ENCODE measurements at places on chromosomes 1 and 21. TPM values are rescaled to one million over a fixed set of nuclear protein-coding genes. Genes with fewer than 3 reads are reported as not detected.

GRCh38 chr21:19853709-19854575 lies 1144.3 kb upstream of the NCAM2 start:
- DNase-seq: no peak

KRTAP19-1 gene
- not detected for polyA plus RNA-seq

DNA sequence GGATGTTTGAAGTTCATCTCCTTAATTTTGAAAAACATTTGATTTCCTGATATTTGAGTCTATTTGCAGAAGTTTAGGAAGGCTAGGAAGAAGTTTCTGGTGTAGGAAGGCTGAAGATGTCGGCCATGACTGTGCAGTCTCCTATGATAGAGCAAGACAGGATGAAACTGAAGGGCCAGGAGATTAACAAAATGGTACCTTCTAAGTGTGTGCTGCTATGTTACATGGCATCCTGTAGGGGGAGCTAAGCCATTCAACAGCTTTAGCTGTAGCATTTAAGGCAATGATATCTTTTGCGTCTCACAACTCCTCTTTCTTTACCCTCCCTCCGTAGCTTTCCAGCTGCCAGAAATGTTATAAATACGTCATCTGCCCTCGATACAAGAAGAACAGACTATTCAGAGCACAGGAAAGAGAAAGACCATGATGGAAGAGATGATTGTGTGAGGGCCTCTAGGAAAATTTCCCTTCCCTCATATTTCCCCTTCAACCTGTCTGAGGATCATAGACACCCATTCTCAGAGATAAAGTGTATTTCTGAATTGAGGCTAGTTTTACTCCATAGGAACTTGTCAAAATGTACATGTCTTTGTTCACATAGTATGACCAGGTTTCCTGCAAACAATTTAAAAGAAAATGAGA lies 61.1 kb downstream of the XCL1 start:
- DNase-seq: peak; percentile 28

DNA sequence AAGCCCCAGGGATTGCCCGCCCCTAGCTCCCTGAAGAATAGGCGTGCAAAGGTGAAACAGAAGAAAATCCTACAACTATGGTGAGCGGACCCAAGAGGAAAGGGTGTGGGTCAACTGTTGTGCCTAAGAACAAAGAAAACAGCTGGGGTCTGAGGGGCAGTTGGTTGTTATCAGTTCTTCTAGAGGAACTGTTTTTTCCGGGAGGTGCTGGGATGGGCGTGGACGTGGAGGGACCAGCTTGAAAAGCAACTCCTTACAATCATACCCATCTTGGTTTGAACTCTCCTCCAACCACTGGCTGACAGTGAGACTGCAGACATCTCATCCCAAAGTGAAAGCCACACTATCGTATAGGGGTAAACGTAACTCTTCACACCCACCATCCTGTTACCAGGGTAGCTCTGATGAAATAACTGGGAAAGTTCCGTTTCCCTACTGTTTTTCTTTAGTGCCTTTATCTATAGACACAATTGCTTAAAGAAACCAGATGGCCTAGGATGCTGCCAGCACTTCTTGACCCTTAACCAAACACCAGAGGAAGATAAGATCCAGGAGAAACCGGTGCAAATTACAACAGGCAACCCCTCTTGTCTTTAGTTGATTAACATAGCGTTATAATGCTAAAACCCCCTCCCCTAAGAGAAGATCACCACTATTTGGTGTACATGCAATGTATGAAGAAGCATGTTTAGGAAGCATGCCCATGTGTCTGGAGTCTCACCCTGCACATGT lies 25.6 kb upstream of the FAM89A start:
- DNase-seq: no peak

GRCh38 chr1:110628323-110629105 lies 22.4 kb upstream of the KCNA2 start:
- no peak for DNase-seq

- DNase-seq: no peak
Measured at GRCh38 chr21:26495283-26495849, 77.7 kb downstream of the CYYR1 start.

DCST1 gene
- polyA plus RNA-seq: not detected

DNA sequence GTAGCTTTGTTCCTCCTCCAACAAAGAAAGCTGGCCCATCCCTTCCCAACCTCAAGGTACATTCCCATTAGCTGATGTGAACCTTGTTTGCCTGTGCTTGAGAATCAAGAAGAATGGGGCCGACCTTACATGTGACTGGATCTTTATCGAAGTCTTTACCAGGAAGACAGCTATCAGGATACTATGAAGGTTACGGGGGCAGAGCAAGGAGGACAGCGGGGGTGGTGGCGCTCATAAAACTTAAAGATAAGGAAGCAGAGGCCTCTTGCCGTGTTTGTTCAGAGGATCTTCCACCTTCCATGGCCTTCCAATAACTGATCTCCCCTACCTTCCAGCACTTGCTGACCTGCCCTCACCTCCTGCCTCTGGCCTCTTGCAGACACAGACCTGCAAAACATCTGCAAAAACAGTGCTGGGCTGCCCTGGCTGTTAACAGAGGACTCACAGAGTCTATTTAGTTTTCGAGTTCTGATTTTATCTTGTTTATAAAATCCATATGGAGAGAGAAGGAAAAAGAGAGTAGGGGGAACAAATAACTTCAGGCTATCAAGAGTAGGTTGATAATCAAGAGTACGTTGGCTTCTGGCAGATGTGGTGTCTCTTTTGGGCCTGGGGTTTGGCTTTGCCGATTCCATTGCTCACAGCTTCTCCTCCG lies 198.0 kb downstream of the HUNK start:
- no peak for DNase-seq

DNA sequence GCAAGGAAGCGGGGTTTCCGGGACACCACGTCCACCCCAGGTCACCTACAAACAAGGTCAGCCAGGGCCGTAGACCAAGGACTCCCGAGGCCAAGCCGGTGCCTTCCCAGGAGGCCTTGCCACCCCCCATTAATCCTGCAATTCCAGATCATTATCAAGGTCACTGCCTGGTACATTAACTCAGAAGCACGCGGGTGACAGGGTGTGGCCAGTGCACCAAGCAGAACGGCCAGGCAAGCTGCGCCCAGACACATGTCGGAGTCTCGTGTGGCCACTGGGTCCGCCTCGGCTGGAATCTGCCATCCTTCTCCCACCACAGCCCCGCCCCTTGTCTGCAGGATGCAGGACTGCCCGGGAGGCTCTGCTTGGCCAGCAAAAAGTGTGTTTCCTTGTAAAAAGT lies 144.7 kb downstream of the PRDM16 start:
- DNase-seq: no peak

DNA sequence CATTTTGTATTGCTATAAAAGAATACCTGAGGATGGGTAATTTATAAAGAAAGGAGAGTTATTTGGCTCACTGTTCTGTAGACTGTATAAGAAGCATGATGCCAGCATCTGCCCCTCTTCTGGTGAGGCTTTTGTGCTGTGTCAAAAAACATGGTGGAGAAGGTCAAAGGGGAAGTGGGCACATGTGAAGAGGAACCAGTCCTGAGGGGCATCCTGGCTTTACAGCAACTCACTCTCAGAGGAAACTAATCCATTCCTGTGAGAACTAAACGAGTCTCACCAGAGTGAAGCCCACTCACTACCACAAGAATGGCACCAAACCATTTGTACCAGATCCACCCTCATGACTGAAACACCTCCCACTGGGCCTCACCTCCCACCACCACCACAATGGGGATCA lies 18.8 kb upstream of the SELP start:
- DNase-seq: no peak

EVA1C gene
- polyA plus RNA-seq: 22.8 TPM

DNA sequence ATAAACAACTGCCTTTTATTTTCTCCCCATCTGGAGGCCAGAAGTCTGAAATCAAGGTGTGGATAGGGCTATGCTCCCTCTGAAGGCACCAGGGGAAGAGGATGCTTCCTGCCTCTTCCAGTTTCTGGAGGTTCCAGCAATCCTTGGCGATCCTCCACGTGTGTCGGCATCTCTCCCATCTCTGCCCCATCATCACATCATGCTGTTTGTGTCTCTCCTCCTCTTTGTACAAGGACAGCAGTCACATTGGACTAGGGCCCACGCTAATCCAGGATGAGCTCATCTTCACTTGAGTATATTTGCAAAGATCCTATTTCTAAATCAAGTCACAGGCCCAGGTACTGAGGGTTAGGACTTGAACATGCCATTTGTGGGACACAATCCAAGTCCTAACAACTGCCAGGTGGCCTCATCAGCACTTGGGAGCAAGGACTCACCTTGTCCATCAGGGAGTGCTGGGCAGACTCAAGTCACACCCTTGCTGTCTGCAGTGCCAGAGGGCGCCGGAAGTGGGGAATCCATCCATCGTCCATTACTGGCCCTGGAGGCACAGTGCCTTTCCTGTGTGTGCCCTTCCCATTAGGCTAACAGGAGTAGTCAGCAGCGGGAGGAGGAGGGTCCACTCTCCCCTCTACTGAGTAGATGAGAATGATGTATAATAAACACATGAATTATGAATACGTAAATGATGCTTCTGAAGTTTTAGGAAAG lies 185.4 kb upstream of the AJAP1 start:
- no peak for DNase-seq

DNA sequence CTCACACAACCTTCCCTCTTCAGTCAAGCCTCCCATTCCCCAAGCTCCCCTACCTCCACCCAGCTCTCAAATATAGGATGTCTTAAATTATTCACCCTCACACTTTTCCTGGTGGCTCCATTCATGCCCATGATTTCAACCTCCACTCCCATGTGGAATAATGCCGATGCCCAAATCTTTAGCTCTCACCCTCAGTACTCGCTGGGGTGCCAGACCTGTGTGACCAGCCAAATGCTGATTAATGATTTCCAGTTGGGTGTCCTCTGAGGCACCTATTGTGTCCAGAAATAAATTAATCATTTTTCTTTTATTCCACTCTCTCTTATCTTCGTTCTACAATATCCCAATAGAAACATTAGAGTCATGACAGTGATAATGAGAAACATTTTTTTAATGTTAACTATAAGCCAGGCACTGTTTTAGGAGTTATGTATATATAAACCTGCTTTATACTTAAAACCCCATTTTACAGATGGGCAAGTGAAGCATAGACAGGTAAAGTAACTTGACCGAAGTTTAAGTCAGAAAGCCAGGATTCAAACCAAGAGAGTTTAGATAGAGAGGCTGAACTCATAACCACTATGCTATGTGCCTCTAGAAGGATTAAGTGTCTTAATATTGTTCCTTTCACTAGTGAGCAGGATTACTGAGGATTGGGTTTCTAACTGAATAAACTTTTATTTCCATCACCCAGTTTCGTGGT lies 209.7 kb downstream of the DUSP10 start:
- no peak for DNase-seq

PLPPR4 gene
- not detected for polyA plus RNA-seq

FCGR3B gene
- polyA plus RNA-seq: not detected

TRAF3IP3 gene
- not detected for polyA plus RNA-seq

- DNase-seq: peak; percentile 98
Measured at GRCh38 chr1:2279210-2279639, 51.1 kb downstream of the SKI start.

DNA sequence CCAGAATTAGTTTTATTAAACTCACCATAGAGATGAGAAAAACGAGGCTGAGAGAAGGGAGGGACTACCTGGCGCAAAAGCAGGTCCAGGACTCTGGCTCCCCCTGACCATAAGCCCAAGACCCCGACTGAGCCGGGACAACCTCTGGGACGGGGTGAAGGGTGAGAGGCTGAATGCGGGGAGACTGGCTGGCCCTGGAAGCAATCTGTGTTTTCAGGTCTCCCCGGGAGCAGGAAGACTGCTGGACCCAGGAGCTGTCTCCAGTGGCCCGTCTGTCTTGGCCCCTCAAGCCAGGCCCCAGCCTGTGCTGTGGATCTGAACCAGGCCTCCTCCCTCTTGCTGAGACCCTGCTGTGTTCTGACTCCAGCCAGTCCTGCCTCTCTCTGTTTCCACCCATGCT lies 240.8 kb downstream of the TRABD2B start:
- no peak for DNase-seq

GRCh38 chr21:44962403-44962966 lies 22.7 kb downstream of the SLX9 start:
- peak; percentile 97 for DNase-seq

DNA sequence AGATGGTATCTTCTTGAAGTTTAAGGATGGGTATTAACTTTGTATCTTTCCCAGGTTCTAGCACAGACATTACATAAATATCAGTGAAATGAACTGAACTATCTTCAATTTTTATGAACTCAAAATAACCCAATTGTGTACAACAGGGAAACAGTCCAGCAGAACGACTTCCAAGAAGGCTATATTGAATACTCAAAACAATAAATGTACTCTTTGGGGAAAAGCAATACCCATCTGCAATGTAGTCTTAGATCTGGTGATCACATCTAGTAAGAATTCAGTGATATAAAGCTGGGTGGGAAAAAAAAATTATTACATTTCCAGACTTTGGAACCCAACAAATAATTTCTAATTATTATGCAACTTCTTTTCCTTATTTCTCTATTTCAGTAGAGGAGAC lies 33.1 kb upstream of the GORAB start:
- DNase-seq: no peak

- no peak for DNase-seq
Measured at GRCh38 chr21:22468893-22469292, 1470.7 kb downstream of the NCAM2 start.

CD34 gene
- 136 TPM for polyA plus RNA-seq

DNA sequence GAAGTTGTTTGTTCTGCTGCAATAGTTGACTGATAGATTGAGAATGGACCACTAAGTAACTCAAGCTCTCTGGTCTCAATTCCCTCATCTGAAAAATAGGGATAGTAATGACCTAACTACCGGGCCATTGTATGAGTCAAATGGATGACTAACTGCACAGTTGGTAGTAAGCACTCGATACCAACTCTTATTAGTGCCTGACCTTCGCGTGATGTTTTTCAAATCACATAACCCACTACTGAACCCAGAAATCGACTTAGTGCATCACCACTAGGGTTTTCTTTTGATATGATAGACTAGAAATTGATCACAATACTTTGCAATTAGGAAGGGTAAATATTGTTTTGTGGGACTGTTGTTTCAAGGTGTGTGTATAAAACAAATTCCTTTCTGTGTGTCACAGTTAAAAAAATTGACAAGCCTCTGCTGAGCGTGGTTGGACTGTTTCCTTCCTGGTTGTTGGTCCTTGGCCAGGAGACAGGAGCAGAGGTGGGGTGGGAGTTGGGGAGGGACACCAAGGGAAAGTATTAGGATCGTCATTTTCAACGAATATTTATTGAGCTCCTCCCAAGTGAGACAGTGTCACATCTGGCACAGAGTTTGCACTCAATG lies 54.0 kb upstream of the LRP8 start:
- peak; percentile 7 for DNase-seq

- no peak for DNase-seq
Measured at GRCh38 chr1:3668148-3668547, 15.8 kb downstream of the TP73 start.

DNA sequence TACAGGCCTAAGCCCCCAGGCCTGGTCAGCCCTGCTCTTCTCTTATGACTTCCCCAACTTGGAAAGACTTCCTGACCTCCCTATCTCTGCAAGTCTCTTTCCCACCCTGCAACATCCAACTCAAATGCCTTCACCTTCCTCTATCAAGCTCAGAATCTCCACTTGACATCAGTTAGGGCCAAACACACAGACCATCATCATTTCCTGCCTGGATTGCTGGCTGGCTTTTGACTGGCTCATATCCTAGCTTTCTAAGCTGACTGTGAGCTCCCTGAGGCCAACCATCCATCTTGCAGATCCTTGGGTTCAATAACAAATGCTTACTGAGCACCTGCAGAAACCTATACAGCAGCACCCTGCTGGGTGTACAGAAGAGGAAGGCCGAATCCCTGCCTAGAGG lies 137.3 kb upstream of the EDN2 start:
- no peak for DNase-seq

KMO gene
- not detected for polyA plus RNA-seq

Measured in endothelial cell of umbilical vein (primary cell).